ENCODE measurements at places on chromosomes 5 and 9.

GRCh38 chr5:149756354-149756753 lies 26.2 kb downstream of the PPARGC1B start:
- no peak for DNase-seq

GRCh38 chr5:36215910-36216309 lies 25.8 kb downstream of the NADK2 start:
- DNase-seq: no peak

DNA sequence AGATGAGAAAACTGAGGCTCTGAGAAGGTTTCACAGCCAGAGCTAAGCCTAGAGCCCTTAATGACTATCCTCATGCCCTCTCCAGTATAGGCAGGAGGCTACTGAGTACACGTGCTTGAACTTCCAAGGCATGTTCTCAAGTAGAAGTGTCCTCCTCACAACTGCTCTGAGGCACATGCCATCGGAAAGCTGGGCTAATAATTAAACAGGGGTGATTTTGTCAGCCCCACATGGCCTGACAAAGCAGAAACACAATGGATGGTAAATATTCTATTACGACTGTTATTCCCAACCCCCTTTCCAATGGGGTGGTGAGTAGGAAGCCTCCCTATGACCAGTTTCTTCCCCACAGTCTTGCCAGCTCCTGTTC lies 34.3 kb downstream of the KCNIP1 start:
- no peak for DNase-seq

- DNase-seq: no peak
Observed at GRCh38 chr9:128921881-128922763, 1.3 kb downstream of the PHYHD1 start.

- DNase-seq: no peak
Observed at GRCh38 chr5:39947657-39948056, 522.9 kb upstream of the DAB2 start.

DNA sequence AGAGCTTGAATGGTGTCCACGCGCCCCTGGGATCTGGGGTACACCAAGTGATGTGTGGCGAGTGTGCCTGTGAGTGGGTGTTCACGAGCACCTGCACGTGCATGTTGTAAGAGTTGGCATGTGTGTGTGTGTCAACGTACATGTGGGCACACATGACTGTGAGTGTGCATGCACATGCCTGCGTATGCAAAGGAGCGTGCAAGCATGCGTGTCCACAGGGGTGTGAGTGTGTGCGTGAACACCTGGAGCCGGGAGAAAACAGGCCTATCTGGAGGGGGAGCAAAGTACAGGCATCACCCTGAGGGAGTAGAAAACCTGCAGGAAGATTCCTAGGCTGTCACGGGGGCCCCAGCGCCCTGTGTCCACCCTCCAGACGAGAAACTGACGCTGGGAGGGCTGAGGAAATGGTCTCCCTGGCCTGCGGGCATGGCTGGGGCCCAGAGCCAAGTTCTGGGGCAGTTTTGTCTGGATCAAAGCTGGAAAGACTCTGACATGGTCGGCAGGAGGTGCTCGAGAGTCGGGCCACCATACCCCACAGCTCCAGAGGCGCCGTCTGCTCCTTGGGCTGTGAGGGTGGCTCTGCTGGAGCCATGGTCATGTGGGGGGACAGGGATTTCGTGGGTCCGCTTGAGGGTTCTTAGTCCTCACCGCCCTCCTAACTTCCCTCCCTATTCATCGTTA lies 31.8 kb downstream of the PTGES start:
- no peak for DNase-seq

GRCh38 chr5:142816531-142817430 lies 46.6 kb downstream of the ARHGAP26 start:
- no peak for DNase-seq

DNA sequence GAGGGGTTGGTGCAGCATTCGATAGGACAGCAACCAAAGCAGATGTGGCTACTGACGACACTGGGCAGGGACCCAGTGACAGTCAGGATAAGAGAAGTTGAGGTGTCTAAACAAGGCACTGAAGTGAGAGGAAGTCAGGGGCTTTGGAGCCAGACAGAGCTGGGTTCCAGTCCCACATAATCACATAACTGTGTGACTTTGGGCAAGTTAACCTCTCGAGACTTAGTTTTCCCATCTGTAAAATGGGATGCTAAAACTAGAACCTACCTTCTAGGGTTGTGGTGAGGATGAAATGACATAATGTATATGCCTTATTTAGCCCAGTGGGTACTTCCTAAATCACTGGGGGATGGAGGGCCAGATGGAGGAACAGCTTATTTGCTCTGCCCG lies 3.1 kb downstream of the ANGPTL2 start:
- no peak for DNase-seq

DNA sequence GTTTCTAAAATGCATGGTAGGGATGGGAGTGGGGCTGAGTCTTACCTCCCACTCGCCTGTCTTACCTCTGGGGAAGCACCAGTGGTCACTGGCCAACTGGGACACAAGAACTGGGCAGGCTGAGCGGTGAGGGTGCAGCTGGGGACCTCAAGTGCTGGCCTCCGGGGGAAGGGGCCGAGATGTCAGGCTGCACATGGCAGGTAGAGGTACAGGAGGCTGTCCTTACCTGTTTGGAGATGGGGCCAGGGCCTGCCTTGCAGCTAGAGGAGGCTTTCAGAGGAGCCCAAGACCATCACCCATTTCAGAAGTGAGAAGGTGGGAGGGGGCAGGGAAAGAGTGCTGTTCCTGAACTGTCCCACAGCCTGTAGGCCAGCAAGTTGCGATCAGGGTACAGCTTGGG lies 14.2 kb downstream of the PSAT1 start:
- DNase-seq: no peak

DNA sequence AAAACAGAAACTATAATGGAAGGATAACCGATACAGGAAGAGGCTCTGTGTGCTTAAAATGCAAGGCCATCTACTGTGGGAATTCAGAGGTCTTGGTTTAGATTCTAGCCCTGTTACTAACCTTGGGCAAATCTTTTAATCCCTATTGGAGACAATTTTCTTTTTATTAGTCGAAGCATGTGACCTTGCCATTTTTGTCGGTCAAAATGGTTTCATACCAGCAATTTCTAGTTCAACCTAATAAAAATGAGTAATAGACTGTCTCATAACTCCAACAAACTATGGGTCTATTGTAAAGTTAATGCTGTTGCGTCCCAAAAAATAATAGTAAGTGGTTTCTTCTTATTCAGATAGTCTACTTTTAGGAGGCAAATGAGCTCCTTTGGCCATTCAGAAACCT lies 38.4 kb downstream of the PRR16 start:
- DNase-seq: no peak

DNA sequence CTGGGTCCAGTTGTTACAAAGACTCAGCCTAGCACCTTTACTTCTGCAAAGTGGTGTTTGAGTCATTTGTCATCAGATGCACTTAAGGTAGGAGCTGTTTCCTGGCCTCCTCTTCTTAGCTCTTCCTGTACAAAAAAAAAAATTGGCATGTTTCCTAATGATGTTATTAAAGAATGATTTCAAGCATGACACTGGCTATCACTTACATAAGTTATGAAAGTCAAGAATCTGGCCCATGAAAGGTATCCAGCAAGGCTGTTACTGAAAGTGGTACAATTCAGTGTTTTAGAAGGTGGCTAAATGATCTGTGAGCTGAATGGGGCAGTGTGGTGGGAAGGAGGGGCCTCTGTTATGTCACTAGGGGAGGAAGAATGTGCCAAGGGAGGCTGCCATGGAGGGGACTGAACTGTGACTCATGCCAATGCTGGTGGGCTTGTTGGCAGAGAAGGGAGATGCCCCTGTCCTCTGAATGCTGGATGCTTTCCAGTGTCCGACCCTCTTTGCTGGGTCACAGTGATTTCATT lies 175.1 kb upstream of the MAP1B start:
- no peak for DNase-seq

DNA sequence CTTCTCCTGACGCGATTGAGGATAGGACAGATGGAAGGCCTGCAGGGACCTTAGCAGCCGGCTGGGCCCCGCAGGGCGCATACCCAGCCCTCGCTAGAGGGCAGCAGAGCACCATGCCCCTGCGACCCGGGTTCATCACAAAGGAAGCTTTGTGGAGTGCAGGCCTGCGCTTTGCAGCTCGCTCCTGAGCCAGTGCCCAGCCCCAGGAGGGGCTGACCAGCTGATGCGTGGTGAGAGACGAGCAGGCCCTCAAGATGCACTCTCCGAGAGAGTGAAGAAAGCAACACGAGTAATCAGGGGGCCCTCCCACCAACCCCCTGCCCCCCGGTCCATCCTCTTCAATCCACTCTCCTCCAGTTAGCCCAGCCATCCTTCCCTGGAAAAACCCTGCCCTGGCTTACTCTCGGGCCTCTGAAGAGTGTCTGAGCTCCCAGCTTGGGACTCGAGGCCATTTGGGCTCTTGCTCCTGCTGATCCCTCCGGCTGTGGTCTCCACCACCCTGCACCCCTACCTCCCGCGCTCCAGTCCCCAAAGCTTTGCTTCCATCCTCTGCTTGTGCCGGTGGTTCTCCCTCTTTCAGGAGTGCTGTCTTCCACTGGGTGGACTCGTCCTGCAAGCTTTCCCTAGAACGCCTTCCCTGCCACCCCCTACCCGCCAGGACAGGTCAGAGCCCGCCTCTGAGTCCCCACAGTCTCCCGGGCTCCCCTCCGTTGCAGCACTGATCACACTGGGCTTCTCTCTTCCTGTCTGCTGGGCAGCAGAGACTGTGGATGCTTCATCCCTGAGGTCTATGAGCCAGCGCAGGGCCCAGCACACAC lies 9.1 kb upstream of the KIF12 start:
- peak; percentile 15 for DNase-seq

- DNase-seq: no peak
Observed at GRCh38 chr5:137296213-137296781, 202.8 kb downstream of the SPOCK1 start.

DNA sequence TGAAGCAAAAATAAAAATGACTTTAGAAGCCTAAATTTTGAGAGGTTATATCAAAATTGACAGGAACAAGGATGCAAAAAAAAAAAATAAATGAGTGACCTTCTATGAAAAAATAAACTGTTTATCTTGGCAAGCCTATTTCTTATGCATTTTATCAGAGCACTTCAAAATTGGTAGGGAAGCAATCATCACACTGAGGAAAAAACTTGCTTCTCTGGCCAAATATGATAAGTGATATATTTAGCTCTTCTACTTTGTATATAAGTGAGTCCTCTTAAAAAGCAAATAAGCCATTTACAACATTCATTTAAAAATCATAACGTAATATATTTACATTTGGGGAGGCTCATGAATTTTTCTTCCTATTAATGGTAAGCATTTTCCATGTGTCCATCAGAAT lies 287.1 kb downstream of the FBXL17 start:
- DNase-seq: no peak

GRCh38 chr9:21081451-21081850 lies 3.7 kb upstream of the IFNB1 start:
- DNase-seq: no peak

- no peak for DNase-seq
Observed at GRCh38 chr9:69657269-69657668, 14.9 kb downstream of the APBA1 start.

GRCh38 chr5:178160176-178160575 lies 6.5 kb upstream of the NHP2 start:
- no peak for DNase-seq

Data from activated T-helper 1 cell treated with anti-CD3 and anti-CD28 coated beads, Interleukin-2, amount 50 U/mL, for 16 hours (primary cell).